ENCODE measurements at places on chromosomes 16 and 17. TPM values are rescaled to one million over a fixed set of nuclear protein-coding genes. Genes with fewer than 3 reads are reported as not detected.

DNA sequence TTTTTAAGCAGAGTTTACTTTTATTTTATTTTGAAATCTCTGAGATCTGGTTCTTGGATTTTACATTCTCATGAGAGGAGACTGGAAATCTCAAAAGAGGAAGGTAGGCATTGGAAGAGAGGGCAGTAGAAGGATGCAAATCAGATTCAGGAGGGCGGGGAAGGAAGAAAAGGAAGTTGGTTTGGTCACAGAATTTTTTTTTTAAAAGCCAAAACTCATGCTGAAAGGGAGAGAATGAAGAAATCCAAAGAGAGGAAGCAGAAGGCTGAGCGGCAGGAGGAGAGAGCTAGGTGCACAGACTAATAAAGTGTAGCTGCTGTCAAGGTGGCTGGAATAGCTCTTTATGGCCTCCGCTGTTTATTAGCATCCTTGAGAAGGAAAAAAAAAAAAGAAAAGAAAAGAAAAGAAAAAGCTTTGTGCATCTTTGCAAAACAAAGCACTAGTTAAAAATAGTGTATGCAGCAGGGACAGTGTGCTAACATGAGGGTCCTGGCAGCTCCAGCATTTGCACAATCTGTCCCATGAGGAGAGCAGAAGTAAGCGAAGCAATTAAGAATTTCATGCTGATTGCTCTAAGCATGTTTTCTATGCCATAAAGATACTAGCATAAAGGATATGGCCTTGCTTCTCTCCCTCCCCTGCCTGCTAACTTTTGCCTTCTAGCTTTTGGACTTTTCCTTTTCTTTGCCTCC is 194.2 kb downstream of the ZFHX3 start:
- H3K27me3 ChIP-seq: no peaks in the 10 kb centered on the region
- no peak overlapping the region for H3K4me3 ChIP-seq
- H3K36me3 ChIP-seq: no peaks in the 10 kb centered on the region

The GDPD1 gene
- total RNA-seq: 2.3 TPM

DNA sequence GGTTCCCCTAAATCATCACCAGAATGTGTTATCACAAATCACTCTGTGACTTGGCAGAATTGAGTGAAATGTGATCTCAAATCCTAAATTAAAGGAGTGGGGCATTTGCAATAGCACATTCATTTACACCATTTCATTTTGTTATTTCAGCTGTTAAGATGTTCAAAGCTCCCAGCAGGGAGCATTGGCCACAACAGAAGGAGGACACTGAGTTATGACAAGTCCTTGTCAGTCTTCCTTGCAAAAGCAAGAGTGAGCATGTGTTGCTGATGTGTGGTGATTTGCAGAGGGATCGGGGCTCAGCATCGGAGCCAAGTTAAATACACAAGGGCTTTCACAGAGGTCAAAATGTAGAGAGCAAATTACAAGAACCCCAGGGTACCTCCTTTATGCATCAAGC is 372.2 kb upstream of the CDH5 start:
- H3K36me3 ChIP-seq: no peaks in the 10 kb centered on the region
- no peak for DNase-seq
- no peaks in the 10 kb centered on the region for H3K4me1 ChIP-seq
- H3K27ac ChIP-seq: no peak overlapping the region
- no peak overlapping the region for H3K4me3 ChIP-seq

DNA sequence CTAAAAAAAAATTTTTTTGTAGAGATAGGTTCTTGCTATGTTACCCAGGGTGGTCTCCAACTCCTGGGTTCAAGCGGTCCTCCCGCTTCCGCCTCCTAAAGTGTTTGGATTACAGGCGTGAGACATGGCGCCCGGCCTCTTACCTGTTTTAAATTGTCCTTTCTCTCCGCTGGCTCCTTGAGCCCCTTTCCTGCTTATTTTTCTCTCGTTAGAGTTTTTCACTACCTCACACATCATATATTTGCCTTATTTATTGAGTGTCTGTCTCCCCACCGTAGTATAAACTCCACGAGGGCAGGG is 760 bp upstream of the SEC14L5 start:
- H3K4me1 ChIP-seq: peaks cover 26% of the 10 kb centered on the region
- H3K27ac ChIP-seq: no peak overlapping the region
- H3K36me3 ChIP-seq: no peaks in the 10 kb centered on the region

GRCh38 chr16:50308237-50308965 is 42.0 kb downstream of the ADCY7 start:
- H3K27me3 ChIP-seq: no peaks in the 10 kb centered on the region
- H3K4me1 ChIP-seq: peaks cover 28% of the 10 kb centered on the region
- H3K36me3 ChIP-seq: peaks cover 99% of the 10 kb centered on the region
- DNase-seq: no peak

GRCh38 chr17:28472871-28473497 is 460 bp upstream of the SLC13A2 start:
- H3K4me3 ChIP-seq: no peak overlapping the region
- no peak overlapping the region for H3K27ac ChIP-seq
- H3K27me3 ChIP-seq: no peaks in the 10 kb centered on the region
- H3K4me1 ChIP-seq: peaks cover 10% of the 10 kb centered on the region
- H3K36me3 ChIP-seq: no peaks in the 10 kb centered on the region

DNA sequence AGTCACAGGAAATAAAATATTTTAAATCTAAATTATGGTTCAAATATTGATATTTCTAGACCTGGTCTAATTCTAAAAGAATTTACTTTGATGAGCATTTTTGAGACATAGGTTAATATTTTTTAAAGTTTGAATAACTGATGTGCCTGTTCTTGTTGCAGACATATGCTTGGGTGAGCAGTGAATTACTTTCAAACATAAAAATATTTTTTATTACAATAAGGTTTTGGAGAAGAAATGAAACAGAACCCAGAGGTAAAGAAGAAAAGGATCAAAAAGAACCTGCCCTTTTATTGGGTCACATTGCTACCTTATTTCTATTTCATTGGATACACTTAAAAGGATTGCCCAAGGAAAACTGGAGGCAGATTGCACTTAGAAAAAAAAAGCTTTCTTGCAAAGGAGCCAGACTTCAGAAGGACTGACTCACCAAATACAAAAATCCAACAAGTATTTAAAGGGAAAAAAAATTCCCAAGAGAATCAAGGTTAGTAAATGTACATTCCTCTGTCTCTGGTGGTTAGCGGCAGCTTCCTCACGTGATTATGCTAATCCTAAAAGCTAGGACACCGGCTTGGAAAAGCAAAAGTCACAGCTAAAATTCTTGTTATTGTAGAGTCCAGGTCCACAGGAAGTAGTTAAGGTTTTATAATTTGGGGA is 18.5 kb downstream of the ENPP7 start:
- no peaks in the 10 kb centered on the region for H3K36me3 ChIP-seq
- no peak overlapping the region for H3K27ac ChIP-seq
- H3K27me3 ChIP-seq: peaks cover 54% of the 10 kb centered on the region
- no peak overlapping the region for H3K4me3 ChIP-seq

The CCL3 gene
- 1.0 TPM for total RNA-seq

The GNAO1 gene
- 7.9 TPM for total RNA-seq

GRCh38 chr16:58634265-58634802 is 4.7 kb upstream of the CNOT1 start:
- H3K36me3 ChIP-seq: no peaks in the 10 kb centered on the region
- no peaks in the 10 kb centered on the region for H3K27me3 ChIP-seq
- H3K4me1 ChIP-seq: peaks cover 10% of the 10 kb centered on the region

The KRT27 gene
- total RNA-seq: not detected

GRCh38 chr17:80146121-80147034 is 550 bp downstream of the EIF4A3 start:
- DNase-seq: no peak
- peaks cover 40% of the 10 kb centered on the region for H3K4me1 ChIP-seq
- no peaks in the 10 kb centered on the region for H3K27me3 ChIP-seq
- H3K36me3 ChIP-seq: peaks cover 29% of the 10 kb centered on the region
- peak overlapping the region; percentile 72 for H3K4me3 ChIP-seq
- H3K27ac ChIP-seq: no peak overlapping the region

- H3K27ac ChIP-seq: no peak overlapping the region
- H3K4me3 ChIP-seq: no peak overlapping the region
- H3K36me3 ChIP-seq: peaks cover 77% of the 10 kb centered on the region
- DNase-seq: no peak
Observed at GRCh38 chr17:78394209-78394608, 15.8 kb downstream of the PGS1 start.

DNA sequence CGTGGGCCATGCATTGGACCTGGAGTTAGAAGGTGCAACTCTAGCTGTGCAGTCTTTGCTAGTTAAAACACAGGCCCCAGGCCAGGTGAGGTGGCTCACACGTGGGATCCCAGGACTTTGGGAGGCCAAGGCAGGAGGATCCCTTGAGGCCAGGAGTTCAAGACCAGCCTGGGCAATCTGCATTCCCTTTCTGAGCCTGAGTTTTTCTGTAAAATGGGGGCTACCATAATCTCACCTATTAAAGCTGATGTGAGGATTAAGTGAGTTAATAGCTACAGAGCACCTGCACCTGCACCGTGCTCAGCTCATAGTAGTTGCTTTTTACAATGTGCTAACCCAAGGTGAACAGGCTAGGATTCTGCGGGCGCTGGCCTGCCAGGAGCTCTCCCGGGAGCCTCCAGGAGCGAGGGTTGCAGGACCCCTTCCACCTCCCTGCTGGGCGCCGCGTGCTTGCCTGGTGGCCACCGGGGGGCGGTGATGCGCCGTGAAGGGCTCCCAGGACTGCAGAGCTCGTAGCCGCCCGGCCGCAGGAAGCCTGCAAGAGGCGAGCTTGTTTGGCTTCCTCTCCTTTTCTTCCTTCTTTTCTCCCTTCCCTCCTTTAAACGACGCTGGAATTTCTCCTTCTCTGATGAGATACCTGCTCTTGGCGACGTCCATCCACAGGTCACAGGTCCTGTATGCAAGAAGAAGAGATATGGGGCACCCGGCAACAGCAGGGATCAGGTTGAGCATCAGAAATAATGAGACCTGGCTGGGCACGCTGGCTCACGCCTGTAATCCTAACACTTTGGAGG is 51.3 kb downstream of the ZFP90 start:
- no peak overlapping the region for H3K27ac ChIP-seq
- H3K4me3 ChIP-seq: no peak overlapping the region

The CCL1 gene
- total RNA-seq: not detected

DNA sequence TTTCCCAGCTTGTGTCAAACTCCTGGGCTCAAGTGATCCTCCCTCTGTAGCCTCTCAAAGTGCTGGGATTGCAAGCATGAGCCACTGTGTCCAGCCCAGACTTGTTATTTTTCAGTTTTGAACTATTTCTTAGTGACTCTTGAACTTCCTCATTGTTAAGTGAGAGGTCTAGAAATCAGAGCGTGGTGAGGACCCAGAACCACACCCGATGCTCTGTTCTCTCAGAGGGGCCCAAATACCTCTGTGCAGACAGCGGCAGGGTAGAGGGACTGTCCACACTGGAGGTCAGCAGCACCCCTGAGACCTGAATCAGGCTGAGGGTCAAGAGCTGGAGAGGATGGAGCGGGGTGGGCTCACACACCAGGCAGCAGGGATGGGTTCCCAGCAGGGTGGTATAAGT is 47.7 kb upstream of the MEAK7 start:
- no peaks in the 10 kb centered on the region for H3K27me3 ChIP-seq
- no peak for DNase-seq
- peak overlapping the region; percentile 63 for H3K27ac ChIP-seq
- peaks cover 56% of the 10 kb centered on the region for H3K4me1 ChIP-seq
- H3K4me3 ChIP-seq: peak overlapping the region; percentile 62

The USP6 gene
- total RNA-seq: 0.08 TPM

The WNK4 gene
- total RNA-seq: 0.74 TPM

The CHST5 gene
- not detected for total RNA-seq

- no peak overlapping the region for H3K27ac ChIP-seq
- no peaks in the 10 kb centered on the region for H3K27me3 ChIP-seq
- no peak overlapping the region for H3K4me3 ChIP-seq
- H3K4me1 ChIP-seq: peaks cover 33% of the 10 kb centered on the region
Observed at GRCh38 chr17:82247856-82248671, 19.2 kb downstream of the SLC16A3 start.

The HSF5 gene
- 1.7 TPM for total RNA-seq

The DNAI2 gene
- total RNA-seq: 0.66 TPM

DNA sequence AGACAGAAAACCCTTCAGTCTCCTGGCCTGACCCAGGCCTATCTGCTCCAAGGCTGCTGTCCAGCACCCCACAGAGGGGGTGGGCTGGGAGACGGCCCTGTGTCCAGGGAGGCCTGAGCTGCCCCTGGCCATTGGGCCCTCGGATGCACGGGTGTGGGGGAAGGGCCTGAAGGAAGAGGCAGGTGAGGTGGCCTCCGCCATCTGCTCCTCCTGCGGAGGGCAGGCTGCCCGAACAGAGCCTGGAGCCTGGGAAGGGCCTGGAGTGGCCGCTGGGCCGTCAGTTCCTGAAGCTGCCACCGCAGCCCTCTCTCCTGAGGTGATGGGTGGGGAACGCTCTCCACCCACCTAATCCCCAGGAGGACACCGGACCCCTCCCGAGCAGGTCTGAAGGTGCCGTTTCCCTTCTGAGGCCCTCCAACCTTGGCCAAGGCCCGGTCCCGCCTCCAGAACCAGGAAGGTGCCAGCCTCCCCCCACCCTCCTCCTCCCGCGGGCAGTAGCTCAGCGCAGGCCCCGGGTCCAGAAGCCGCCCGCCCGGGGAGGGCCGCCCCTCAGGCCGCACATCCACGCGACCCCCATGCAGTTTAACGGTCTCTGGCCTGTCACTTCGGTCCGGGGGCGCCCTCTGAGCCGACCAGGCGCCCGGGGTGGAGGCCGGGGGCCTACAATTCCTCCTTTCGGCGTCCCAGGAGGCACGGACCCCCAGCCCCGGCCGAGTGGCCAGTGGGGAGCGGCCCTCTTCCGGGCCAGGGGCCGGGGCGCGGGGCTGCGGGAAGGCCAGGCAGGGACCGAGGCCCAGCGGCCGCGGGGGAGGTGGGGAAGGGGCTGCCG is 835 bp downstream of the FBXL16 start:
- peaks cover 47% of the 10 kb centered on the region for H3K4me1 ChIP-seq
- H3K27me3 ChIP-seq: peaks cover 76% of the 10 kb centered on the region
- H3K27ac ChIP-seq: no peak overlapping the region
- no peaks in the 10 kb centered on the region for H3K36me3 ChIP-seq
- DNase-seq: no peak
- no peak overlapping the region for H3K4me3 ChIP-seq

GRCh38 chr16:81481207-81481821 is 36.7 kb downstream of the CMIP start:
- no peak overlapping the region for H3K27ac ChIP-seq
- H3K27me3 ChIP-seq: no peaks in the 10 kb centered on the region
- no peak overlapping the region for H3K4me3 ChIP-seq
- DNase-seq: no peak
- H3K4me1 ChIP-seq: peaks cover 64% of the 10 kb centered on the region

- peaks cover 2% of the 10 kb centered on the region for H3K4me1 ChIP-seq
- no peaks in the 10 kb centered on the region for H3K36me3 ChIP-seq
- no peak for DNase-seq
Observed at GRCh38 chr17:19299214-19299747, 62.1 kb downstream of the EPN2 start.

The KRTAP1-5 gene
- not detected for total RNA-seq
